ENCODE measurements at places on chromosomes 16 and 17.

DNA sequence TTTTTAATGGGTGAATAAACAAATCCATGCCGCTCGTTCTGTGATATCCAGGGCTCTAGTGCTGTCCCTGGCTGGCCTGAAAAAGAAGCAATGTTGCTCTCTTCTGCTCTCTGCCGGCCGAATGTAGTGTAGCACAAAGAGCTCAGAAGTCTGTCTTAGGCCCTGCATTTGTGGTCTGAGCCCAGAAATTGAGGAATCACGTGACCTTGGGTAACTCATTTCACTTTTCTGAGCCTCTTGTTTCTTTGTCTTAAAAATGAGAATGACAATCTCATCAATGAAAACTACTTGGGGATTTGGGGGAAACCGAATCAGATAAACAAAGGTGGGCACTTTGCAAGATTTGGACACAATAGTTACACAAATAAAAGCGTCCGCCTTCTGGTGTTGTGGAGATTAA, 381.6 kb upstream of the ASIC2 start:
- peak; percentile 49 for DNase-seq

DNA sequence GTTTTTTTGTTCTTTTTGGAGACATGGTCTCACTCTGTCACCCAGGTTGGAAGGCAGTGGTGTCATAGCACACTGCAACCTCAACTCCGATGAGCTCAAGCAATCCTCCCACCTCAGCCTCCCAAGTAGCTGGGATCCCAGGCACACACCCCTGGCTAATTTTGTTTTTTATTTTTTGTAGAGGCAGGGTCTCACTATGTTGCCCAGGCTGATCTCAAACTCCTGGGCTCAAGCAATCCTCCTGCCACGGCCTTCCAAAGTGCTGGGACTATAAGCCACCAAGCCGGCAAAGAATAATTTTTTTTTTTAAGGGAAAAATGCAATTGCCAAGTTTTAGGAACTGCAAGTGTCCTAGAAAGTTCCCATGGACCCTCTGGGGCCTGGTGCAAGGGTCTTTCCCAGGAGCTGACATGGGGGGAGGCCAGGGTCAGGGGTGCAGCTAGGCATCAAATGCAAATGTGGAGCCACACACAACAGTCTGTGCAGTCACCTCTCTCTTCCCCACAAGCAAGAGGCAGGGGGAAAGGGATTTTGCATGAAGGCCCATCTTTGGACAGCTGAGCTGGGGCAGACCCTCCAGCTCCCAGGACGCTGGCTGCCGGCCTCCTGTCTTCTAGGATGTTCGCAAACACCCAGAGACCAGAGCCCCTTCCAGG, 20.1 kb upstream of the BCAR1 start:
- no peak for DNase-seq

- DNase-seq = no peak
These were observed 78.5 kb downstream of the MGAT5B start for GRCh38 chr17:76946772-76947135.

GRCh38 chr17:77481476-77482374, 341.0 kb downstream of the SEC14L1 start:
- DNase-seq = no peak

GRCh38 chr17:28760601-28761562, 17.1 kb downstream of the TRAF4 start:
- DNase-seq = no peak

DNA sequence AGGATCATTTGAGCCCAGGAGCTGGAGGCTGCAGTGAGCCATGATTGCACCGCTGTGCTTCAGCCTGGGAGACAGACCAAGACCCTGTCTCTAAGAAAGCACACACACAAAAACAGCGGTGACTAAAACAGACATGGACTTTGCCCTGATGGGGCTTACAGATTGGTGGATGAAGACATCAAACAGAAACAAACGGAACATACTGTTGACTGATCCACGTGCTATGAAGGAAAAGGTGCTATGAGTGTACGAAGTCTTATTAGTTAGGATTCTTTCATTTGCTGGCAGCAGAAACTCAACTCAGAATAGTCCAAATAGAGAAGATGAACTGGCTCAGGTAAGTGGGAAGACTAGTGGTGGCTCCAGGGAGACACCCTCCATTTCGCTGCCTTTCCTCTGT, 309.8 kb upstream of the N4BP1 start:
- DNase-seq = no peak

DNA sequence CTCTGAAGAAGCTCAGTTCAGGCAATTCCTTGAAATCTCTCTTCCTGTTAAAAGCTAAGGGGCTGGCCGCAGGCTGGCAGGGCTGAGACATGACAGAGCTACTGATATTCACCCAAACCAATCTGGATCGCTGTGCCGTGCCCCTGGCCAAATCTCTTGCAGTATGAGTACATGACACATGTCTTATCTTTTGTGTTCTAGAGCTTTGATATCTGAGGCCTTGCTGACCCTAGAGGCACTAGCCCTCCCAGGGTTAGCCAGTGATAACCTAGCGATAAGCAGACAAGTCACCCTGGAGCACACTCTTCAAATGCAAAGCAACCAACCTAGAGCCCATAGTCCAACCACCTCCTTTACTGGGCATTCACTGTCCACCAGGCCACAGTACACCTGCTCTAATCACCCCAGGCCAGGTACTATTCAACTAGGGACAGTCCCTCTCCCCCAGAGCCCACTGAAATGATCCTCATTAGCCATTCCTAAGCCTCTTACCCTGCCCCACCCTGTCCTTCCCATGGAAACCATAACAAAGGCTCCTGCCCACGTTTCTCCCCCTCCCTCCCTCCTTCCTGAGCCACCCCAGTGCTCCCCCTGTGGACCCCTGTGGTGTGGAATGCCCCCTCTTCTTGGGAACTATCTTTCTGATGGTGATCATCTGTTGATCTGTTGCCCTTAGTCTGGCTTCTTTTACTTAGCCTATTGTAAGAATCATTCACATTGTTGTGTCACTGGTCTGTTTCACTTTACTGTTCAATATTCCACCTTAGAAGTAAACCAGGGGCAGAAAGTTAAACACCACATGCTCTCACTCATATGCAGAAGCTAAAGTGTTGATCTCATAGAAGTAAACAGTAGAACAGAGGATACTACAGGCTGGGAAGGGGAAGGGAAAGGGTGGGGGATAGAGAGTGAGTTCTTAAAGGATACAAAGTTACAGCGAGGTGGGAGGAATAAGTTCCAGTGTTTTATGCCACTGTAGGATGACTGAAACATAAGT, 52.5 kb downstream of the TEKT5 start:
- DNase-seq = no peak

- DNase-seq = no peak
These were observed 1.2 kb downstream of the GALK1 start for GRCh38 chr17:75763613-75764416.

GRCh38 chr17:64240741-64241347, 22.2 kb downstream of the TEX2 start:
- DNase-seq = peak; percentile 86

GRCh38 chr16:2953706-2954627, 10.1 kb upstream of the KREMEN2 start:
- DNase-seq = no peak

DNA sequence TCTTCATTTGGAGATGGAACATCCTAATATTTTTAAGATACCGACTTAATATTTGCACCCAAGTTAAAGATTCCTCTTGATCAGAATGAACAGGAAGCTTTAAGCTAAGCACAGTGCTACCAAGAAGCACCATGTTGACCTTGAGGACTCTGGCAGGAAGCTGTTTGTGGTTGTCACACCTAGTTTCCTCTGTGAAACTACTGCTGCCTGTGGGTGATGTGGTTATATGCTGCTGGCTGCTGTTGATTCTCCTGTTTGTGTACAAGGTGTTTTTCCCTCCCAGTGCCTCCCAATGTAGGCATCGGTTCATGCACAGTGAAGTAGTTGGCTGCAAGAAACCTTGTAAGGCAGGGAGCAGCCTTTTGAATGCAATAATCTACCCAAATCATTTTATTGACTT, 23.4 kb downstream of the RBL2 start:
- no peak for DNase-seq

DNA sequence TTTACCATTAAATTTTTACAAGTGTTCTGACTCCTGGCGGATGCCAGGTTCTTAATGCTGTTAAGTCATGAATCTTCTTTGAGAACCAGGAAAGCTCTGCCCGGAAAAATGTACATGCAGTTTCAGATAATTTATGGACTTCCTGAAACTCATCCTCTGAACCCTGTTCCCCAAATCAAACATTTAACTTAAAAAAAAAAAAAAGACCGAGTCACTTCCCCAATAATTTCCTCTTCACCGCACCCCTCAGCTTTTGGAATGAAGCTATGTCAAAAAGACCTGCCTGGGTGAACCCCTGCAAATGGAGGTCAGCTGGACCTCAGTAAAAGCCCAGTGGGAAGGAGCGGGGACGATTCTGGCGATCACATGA, 15.0 kb downstream of the ZNF232 start:
- no peak for DNase-seq

DNA sequence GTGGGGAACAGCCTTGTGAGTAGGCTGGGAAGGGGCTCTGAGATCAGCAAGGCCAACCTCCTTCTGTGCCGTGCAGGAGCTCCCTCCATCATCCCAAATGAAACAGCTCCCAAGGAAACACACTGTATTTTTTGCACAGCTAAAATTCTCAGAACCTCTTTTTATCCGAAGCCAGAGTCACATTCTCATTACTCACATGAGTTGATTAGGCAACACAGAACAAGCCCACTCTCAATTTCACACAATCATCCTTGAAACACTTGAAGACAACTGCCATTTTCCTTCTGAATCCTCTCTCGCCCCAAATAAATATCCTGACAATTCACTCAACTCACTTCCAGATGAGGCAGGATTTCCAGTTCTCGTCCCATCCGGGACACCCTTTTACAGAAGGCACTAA, 66.1 kb downstream of the MYO18A start:
- DNase-seq = no peak

GRCh38 chr16:67860589-67861398, 12.1 kb upstream of the EDC4 start:
- no peak for DNase-seq

- no peak for DNase-seq
These were observed 103.9 kb downstream of the SOCS1 start for GRCh38 chr16:11151885-11152629.

DNA sequence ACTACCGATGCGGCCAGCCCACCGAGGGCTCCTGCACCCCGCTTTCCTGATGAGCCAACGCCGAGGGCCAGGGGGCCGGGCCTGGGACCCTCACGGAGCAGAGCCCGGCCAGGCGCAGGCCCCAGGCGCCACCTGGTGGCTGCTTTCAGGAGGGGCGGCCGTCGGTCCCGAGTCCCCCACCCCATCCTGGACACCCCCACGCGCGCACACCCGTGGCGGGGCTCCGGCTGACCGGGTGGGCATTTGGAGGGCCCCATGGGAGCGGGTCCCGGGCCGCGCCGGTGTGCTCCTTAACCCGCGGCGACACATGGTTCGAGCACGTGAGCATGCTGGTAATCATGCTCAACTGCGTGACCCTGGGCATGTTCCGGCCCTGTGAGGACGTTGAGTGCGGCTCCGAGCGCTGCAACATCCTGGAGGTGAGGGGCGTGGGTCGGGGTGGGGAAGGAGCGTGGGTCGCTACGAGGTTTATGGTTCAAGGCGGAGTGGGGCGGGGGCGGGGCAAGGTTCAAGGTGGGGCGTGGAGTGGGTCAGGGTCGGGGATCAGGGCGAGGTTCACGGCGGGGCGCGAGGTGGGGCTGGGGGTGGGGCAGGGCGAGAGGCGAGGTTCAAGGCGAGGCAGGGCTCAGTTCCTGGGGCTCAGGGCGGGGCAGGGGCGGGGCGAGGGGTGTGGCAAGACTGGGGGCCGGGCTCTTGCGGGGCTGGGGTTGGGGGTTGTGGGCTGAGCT, 30.2 kb downstream of the TPSG1 start:
- no peak for DNase-seq

DNA sequence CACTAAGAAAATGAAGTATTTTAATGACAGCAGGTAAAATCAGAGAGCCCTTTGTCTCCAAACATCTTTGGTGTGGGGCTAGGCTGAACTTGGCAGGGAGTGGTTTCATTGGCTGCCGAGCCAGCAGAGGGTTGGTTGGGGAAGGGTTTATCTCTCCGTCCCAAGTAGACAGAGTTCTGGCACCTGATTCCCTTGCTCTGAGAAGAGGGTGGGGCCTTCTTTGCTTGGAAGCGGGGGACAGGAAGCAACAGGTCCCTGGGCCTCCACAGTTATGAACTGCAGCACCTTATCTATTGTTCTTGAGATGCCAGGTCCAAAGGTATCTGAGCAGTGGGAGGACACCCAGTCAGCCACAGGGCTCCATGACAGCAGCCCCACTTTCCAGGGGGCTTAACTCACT, 12.3 kb upstream of the CDH1 start:
- DNase-seq = no peak

DNA sequence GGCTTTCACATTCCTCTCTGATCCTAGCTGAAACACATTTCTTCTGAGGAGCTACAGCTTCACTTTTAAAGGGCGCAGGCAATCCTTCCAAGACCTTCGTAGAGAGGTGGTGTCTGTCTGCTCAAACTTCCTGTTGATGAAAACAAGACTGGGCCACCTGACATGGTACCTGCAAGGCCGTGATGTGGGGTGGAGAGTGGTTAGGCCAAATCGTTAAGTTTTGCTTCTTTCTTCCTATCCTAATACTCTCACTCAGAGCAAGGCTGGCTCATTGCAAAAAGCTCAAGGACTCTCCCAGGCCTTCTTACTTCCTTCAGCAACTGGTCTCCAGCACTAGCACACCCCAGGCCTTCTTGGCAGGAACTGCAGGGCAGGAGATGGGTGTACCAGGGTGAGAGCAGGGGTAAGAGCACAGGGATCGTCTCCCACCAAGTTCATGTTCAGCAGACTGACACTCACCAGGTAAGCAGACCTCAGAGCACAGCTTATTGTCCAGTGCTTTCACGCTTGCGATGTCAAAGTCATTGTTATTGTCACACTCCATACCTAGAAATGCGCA, 10.9 kb upstream of the FOXJ1 start:
- no peak for DNase-seq

- DNase-seq = peak; percentile 57
These were observed 323.3 kb downstream of the BCAS3 start for GRCh38 chr17:61000911-61001310.

GRCh38 chr17:12627177-12627629, 38.5 kb upstream of the MYOCD start:
- peak; percentile 100 for DNase-seq

Data from fibroblast of skin of back (primary cell).